Fibroblast of the aortic adventitia (primary cell): ENCODE measurements at places on chromosomes 13 and 19. TPM values are rescaled to one million over a fixed set of nuclear protein-coding genes. Genes with fewer than 3 reads are reported as not detected.

WDR88 gene
- not detected in 2 replicates for total RNA-seq

SPART gene
- 62.7 and 95.4 TPM in 2 replicates for total RNA-seq

PGLYRP1 gene
- not detected in 2 replicates for total RNA-seq

DNA sequence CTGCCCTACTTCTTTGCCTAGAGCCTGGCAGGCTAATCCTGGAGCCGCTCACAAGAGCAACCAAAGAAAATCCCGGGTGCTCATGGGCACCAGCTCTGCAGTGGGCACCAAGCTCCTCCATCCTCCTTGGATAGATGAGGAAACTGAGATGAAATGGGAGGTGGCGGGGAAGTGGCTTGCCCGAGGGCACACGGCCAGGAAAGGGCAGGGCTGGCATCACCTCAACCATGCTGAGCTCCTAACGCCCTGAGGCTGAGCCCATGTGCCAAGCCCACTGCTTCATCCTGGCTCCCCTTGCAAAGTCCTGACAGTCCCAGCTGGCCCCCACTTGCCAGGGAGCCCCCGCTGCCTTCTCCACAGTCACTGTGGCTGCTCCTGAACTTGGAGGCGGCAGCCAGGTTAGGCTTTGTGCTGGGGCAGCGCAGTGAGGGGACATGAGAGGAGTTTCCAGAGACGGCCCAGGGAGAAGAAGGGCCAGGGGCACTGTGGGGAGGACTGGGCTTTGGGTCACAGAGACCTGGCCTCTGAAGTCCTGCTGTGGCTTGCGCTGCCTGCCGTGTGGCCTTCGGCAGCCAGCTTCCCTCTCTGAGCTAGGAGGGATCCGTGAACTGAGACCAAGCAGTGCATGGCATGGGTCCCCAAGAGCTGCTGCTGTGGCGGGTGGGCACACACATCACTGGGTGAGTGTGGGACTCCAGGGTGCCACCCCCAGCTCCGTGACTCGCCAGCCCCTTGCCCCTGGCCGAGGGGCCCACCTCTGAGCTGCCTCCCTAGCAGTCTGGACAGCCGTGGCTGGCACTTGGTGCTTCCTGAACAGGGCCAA, 17.5 kb downstream of the TMED1 start:
- no peak for DNase-seq

DNA sequence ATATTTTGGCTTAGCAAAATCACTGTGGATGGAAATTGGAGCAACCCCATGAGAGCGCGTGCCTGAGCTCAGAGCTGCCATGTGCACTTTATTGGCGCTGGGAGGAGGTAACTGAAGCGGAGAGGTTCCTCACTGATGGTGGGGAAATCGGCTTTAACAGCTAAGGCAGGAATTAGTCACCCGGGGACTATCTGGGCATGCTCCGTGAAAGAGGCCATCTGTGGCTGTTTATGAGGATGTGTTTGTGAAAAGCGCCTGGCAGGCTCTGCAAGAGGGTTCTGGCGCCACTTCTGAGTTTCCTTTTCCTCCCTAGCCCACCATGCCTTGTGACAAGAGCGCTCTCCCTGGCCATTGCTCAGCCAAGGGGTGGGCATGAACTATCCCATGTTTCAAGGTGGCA, 815.6 kb downstream of the UQCRFS1 start:
- no peak for DNase-seq

DNA sequence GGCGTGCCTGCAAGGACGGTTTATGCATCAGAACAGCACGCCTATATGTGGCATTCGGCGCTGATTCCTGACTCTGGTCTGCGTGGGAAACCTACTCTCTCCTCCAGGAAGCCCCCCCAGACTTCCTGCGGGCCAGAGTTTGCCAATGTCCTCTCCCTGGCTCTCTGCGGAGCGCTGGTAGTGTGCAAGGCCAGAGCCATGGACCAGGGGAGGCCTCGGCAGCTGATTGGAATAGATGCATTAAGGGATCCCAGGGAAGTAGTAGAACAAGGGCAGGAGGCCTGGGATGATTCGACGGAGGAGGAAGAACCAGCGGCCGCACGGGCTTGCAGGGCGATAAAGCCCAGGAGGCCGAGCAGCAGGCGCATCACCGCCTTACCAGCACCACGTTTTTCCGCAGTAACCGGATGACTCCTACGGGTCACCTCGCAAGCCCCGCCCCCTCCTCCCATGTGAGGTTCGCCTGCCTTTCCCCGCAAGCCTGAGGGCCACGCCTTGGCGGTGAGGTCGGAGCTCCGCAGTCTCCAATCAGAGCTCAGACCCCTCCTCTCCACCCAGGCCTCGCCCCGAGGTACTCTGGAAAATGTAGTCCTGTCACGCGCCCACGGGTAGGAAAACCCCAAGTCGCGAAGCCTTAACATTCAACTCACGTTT, 5.0 kb downstream of the CLEC11A start:
- DNase-seq = peak; percentile 60

OR7D2 gene
- not detected in 2 replicates for total RNA-seq
